Myometrial cell (primary cell): ENCODE measurements at places on chromosomes 3 and 15. TPM values are rescaled to one million over a fixed set of nuclear protein-coding genes. Genes with fewer than 3 reads are reported as not detected.

The TMEM266 gene
- 0.53 TPM in 1 of 2 replicates, not detected in the other for total RNA-seq

The ANKRD63 gene
- not detected in 2 replicates for total RNA-seq

The ZNF860 gene
- total RNA-seq, result 0.29 and 0.53 TPM in 2 replicates

The CCDC13 gene
- total RNA-seq, result 4.8 and 5.5 TPM in 2 replicates

The COL6A6 gene
- total RNA-seq, result not detected in 2 replicates

The SPSB4 gene
- total RNA-seq, result not detected in 2 replicates

The OXTR gene
- 70.9 and 77.4 TPM in 2 replicates for total RNA-seq

The CD80 gene
- not detected in 2 replicates for total RNA-seq

The SOX14 gene
- not detected in 2 replicates for total RNA-seq
